ENCODE measurements at places on chromosomes 5 and 9.

DNA sequence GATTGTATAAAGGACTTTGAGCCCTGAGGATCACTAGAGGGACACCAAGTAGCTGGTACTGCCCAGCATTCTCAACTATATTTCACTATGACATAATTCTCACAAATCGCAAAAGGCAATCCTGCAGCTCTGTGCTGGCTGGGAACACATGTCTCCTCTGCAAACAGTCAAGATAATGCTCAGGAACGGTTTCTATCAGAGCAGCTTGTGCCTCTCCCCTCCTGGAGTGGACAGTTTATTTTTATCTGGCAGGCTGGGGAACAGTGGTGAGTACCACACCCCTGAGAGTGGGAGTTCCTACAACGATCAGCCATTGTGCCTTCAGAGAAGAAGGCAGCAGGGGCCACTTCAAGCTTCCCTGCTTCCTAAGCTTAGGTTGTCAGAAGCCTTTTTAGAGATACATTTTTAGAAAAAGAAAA is 65.8 kb downstream of the ERAP1 start:
- no peak for DNase-seq

DNA sequence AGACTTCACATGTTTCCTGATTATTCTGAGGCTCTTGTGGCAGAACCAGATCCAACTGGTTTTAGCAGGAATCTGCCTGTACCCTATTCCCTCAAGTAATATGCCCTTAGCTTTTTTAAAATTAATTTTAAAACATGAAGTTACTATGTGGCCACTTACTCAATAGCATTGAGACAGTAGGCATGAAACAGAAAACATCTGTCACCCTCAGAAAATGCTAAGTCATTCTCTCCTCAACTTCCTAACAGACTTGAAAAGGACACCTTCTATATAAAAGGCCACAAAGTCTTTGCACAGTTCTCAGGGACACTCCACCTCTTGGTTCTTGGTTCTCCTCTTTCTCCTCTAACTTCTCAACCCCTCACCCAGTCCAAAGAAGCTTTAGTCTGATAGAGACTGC is 277.8 kb downstream of the RAB3C start:
- DNase-seq: no peak

DNA sequence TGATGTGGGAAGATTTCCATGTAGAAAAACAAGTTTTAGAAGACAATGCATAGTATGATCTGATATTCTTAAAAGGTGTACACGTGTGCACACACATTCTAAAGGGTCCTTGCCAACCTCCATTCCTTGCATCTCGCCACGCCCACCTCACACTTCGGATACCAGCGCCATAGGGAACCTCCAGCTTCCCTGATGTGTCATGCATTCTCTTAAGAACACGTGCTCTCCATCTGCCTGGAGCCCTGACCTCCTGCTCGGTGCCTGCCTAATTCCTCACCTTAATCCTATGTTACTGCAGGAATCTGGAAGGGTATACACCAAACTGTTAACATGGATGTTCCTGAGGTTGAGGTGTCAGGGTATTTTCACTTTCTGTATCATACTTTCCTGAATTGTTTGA is 63.1 kb downstream of the PTCD2 start:
- no peak for DNase-seq

DNA sequence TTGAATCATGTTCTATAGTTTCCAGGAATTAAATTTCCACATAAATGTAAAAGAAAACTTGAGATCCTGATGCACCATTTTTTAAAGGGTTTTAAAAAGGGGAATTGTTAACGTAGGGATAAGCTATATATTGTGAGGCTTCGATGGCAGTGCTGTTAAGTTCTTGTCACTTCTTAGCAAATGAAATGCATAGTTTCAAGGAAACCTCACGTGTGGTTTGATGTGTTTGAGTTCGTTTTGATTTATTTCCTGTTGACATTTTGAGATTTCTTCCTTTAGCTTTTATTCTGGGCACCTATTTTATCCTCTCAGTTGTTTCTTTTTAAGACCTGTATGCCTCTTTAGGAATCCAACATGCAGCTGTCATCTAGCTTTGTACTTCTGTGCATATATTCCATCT is 301.0 kb downstream of the DOCK8 start:
- no peak for DNase-seq

- DNase-seq: peak; percentile 73
Measured at GRCh38 chr5:55146543-55147151, 13.3 kb upstream of the GPX8 start.

GRCh38 chr5:142512043-142513042 is 173.5 kb downstream of the FGF1 start:
- DNase-seq: no peak

GRCh38 chr5:145499483-145499882 is 335.7 kb downstream of the PRELID2 start:
- no peak for DNase-seq

- DNase-seq: no peak
Measured at GRCh38 chr5:181035991-181036815, 3.9 kb upstream of the BTNL9 start.

DNA sequence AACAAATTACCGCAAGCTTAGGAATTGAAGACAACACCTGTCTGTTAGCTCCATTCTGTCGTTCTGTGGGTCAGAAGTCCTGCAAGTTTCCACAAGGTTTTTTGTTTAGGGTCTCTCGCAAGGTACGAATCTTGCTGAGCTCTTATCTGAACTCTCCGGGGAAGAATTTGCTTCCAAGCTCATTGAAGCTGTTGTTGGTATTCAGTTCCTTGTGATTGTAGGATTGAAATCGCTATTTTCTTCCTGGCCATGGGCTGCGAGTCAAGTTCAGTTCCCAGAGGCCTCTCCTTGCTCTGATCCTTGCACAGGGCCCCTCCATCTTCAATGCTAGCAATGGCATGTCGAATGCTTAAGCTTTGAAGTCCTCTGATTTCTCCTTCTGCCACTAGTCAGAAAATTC is 53.5 kb upstream of the CNTLN start:
- DNase-seq: no peak

DNA sequence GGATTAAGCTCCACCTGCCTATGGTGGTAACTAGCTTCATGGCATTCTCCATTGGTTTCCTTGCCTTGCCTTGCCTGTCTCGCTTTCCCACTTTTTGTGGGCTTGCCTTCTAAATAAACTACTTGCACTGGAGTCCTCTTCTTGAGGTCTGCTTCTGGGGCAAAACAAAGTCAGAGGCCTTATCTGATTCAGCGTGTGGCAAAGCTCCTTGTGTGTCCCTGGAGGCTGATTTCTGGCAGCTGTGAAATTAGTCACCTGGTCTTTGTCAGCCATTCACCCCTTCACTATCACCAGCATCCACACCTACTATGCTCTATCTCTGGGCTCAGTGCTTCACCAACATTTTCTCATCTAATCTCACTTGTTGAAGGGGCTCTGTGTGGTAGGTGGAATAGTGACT is 176.2 kb downstream of the SEC61B start:
- DNase-seq: no peak
